ENCODE measurements at places on chromosomes 2 and 18. TPM values are rescaled to one million over a fixed set of nuclear protein-coding genes. Genes with fewer than 3 reads are reported as not detected.

RUFY4 gene
- total RNA-seq: not detected

TRIM43 gene
- total RNA-seq: not detected

CCDC148 gene
- 0.19 TPM for total RNA-seq

NAT8 gene
- not detected for total RNA-seq

CGREF1 gene
- 1.1 TPM for total RNA-seq

STAM2 gene
- total RNA-seq: 17.9 TPM

GALNT13 gene
- total RNA-seq: not detected
